ELF-1 (cell line): ENCODE measurements at places on chromosomes 4 and X.

DNA sequence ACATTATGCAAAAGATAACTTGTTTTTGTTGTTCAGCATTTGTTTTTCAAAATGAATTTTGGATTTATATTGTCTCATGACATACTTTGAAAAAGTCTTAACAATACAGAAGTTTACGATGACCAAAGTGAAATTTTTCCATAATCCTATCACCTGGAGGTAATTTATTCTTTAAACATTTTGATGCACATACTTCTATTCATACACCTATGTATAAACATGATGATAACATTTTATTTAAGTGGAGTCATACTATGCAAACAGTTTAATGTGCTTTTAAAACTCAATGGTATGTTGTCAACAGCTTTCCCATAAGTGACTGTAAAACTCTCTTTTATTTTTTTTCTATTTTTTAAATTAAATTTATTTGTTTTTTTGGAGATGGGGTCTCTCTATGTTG lies 65.0 kb downstream of the STAG2 start:
- no peak for DNase-seq

GRCh38 chr4:140099983-140100382 lies 54.0 kb downstream of the MAML3 start:
- no peak for DNase-seq

DNA sequence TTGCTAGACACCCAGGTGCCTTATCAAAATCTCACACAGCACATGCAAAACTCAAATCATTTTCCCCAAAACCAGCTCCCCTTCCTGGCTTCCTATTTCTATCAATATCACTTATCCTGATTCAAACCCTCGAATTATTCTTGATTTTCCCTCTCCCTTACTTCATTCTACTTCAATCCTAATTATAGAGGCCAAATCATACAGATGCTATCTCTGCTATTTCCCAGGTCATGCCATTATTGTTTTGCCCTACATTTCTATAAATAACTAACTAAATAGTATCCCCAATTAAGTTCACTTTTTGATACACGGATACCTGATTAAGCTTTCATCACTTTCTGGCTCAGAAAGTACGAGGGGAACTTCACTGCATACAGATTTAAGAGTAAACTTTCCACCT lies 62.4 kb downstream of the FBXL5 start:
- DNase-seq, result no peak

GRCh38 chr4:78119698-78120097 lies 62.6 kb downstream of the FRAS1 start:
- DNase-seq, result no peak

DNA sequence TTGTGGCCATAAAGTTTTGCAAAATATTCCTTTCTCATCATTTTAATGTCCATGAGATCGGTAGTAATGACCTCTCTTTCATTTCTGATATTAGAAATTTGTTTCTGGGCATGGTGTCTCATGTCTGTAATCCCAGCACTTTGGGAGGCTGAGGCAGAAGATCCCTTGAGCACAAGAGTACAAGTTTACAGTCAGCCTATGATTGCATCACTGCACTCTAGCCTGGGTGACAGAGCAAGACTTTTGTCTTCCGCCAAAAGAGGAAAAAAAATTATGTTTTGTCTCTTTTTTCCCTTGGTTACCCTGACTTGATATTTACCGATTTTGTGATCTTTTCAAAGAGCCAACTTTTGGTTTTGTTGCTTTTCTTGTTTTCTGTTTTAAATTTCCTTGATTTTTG lies 10.8 kb upstream of the NKAP start:
- DNase-seq, result no peak

DNA sequence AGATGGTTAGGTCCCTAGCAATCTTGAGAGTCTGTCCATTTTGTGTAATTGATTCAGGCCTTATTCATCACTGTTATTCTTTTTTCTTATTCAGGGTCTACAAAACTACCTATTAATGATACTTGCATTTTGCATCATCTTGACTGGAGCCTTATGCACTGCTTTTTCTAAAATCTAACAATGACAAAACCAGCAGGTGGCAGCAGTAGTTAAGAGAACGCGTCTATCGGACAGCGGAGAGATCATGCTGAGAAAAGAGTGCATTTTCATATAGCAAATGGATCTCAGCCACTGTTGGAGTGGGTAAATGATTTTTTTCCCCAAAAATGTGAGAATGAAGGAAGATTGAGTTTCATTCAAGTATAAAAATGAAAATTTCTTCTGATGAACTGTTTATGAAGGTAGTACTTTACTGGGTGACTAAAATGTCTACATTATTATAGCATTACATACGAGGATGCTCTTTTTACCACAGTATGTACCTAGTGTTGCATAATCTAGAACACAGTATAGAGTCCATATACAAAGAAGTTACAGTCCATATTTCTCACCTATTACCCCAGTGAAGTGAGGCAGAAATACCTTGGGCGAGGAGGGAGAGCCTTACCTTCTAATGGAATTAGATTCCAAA lies 43.2 kb downstream of the TMEM144 start:
- peak; percentile 17 for DNase-seq

GRCh38 chr4:110088670-110089069 lies 109.7 kb downstream of the ELOVL6 start:
- DNase-seq, result no peak

GRCh38 chr4:120923207-120923522 lies 639 bp upstream of the PRDM5 start:
- DNase-seq, result no peak

DNA sequence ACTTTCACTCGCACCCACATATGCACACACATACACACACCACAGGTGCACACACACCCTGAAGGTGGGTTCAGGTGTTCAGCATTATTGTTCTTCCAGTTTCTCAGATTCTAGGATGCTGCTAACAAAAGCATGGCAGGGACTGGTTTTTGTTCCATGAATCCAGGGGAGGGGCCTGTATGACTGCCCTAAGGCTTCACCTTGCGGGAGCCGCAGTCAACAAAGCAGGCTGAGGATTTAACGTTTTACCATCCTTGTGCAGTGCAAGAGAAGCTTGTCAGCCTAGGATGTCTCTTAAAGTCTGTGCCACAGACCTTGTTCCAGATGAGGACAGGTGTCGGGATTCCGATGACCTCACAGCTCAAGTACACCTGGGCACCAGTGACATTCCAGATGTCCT lies 61.8 kb downstream of the POLR2B start:
- peak; percentile 67 for DNase-seq
